Heart left ventricle (tissue), 16 donors: ENCODE measurements at places on chromosomes 2 and 18. TPM values are rescaled to one million over a fixed set of nuclear protein-coding genes. Genes with fewer than 3 reads are reported as not detected.

DNA sequence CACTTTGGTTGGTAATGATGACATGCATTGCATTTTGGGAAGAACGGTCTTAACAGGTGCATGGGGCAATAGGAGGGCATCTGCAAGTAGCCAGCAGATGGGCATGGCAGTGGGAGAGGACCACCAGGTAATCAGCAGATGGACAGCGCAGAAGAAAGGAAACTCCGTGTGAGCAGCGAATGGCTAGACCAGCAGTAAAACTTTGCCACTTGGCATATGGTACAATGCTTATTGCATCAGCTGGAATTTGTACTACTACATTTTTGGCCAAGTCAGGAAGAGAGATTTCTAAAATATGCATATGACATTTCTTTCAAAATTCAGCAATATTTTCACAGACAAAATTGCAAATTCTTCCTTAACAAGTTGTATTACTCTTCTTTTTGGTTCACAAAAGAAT is 768.5 kb downstream of the LRP1B start:
- DNase-seq = no peak

- DNase-seq = no peak
Measured at GRCh38 chr2:68806511-68807109, 64.6 kb downstream of the BMP10 start.

DNA sequence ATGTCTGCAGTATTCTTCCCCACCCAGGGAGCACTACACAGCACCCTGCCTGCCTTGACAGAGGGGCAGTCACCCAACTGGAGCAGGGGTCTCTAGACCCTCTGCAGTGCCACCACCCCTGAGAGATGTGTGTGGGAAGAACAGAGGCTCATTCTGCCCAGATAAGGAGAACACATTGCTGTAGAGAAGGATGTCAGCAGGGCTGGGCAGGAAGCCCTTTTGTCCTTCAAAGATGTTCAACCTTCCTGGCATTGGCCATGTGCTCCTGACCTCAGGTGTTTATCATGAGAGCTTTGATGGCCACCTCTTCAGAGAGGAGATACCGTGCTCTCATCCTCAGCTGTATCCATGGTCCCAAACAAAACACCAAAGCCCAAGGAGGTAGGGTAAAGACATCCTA is 4.6 kb upstream of the TEX51 start:
- no peak for DNase-seq

DNA sequence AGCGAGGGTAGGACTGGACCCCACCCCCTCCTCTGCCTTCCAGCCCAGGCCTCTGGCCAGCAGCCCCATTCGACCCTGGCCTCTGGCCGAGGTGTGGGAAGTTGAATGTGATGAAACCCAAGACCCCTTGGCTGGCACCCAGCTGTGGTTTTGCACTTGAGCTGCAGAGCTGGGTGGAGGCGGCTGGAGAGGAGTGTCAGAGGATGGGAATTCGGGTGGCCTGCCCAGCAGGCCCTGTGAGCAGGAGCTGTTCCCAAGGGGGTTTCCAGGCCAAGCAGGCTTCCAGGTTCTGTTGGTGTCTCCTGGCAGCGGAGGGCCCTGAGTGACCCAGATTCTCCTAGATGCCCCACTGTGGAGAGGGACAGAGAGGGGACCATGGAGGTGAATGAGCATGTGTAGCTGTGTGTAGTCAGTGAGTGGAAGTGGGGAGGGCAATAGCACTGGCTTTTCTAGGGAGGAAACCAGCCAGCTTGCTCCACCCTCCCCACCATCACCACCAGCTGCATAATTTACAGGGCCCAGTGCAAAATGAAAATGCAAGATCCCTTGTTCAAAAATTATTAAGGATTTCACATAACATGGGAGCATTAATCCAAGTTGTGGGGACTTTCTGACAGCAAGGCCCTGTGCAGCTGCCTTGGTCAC is 172.2 kb upstream of the HAAO start:
- DNase-seq = peak; percentile 89

GRCh38 chr18:61360404-61361383 is 27.5 kb downstream of the CDH20 start:
- DNase-seq = no peak

Gene COL6A3
- polyA plus RNA-seq = 115 TPM

DNA sequence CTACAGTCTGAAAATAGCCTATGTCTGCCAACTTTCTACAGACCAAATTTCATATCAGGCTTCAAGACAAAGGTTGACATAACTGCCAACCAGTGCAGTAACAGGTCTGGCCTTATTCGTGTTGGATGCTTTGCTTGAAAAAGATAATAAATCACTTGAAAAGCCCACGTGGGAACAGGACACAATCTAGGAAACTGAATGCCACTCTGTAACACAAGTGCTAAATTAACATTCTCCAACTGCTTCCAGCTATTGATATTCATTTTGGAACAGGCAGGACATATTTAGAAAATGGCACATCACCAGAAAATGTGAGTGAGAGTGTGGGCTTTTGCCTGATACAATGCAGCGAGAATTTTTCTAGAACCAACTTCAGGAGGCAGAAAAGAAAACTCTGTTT is 165.9 kb upstream of the CCDC150 start:
- peak; percentile 18 for DNase-seq

Gene PROC
- polyA plus RNA-seq = not detected

DNA sequence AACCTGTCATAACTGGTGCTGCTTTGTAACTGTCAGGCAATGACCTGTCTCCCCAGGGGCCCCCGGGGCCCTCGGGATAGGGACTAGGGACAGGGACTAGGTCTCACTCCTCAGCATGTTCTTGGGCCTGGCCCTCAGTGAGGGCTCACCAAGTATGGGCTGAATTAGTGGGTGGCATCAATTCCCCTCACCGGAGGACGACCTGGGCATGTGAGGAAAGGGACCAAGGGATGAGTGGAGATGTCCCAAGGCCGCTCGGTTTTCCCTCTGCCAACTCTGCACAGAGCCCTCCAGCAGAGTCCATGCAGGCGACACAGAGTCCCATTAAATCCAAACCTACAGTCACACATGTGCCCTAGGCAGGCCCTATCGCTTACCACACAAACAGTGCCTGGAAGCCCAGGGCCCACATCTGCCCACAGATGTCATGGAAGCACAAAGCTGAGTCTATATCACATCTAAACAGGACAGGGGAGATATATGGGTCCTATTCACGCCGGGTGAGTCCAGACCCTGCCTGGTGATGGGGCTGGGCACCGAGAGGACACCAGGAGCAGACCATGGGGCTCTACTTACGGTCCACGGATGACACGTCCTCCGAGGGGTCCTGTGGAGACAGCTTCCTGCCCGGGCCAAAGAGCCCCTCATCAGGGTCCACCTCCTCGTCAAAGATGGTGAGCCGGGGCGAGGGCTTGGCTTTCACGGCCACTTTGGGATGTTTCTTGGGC is 26.6 kb downstream of the HS1BP3 start:
- DNase-seq = peak; percentile 18
